ENCODE measurements at places on chromosomes 12 and 14. TPM values are rescaled to one million over a fixed set of nuclear protein-coding genes. Genes with fewer than 3 reads are reported as not detected.

DNA sequence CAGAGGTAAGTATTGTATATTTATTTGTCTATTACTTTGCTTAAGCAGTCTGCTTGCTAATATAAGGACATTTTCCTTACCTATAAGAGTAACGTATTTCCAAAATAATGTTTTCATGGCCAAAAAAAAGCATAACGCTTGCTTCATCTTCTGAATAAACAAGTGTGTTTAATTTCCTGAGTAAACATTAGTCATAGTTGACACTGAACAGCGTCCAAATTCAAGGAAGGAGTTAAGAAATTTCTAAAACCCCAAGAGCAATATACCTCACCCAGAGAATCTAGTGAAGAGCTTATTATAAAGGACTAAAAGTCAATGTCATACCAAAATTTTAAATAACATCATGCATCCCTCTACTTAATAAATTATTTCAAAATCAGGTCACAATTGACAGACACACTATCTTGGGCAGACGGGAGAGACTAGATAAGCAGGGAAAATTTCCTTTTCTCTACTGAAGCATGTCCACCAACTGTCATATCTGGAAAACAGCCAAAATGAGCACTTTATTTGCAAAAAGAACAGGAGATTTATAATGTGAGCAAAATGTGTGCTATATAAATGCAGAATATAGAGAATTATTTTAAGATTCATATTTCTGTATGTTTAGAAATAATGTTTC, 25.1 kb downstream of the ANKS1B start:
- DNase-seq = no peak

DNA sequence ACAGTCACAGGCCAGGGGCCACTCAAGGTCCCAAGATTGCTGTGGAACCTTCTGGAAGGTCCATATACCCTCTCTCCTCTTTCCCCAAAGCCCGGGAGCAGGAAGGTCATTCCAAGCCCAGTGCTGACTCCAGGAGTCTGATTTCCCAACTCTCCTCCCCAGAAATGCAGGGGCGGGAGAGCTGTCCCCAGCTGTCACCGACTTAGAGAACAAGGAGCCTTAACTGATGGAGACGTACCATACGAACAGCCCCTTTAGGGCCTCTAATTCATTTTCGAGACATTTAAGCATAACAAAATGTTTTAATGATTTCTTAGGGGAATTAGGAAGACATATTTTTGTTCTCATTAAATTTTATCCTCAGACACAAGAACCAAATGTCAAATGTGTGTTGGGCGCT, 99.2 kb downstream of the PHETA1 start:
- peak; percentile 57 for DNase-seq

GRCh38 chr12:27937768-27938167, 34.8 kb downstream of the PTHLH start:
- no peak for DNase-seq

Gene PTPRB
- polyA plus RNA-seq = 17.6 TPM

DNA sequence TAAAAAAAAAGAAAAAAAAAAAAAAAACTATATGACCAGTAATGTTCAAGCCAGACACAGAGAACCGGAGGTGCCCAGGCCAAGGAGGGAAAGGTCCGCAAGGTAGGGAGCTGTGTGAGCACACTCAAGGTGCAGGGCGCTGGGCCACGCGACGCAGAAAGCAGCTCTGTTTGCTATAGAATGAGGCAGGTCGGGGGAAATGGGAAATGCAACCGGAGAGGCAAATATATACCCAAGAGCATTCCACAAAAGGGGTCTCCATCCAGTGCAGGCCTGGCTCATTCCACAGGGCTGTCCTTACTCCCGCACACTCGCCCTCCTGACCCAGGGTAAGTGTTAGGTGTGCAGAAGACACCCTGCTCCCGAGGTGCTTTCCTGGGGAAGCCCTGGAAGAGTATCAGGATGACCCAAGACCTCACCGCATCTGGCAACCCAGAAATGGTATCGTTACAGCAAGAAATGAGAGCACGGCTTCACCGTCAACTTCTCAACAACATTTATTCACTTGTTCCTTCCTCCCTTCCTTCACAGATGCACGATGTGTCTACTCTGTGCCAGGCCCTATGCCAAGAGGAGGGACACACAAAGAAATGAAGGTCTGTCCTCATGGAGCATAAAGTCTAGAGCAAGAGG, 86.4 kb downstream of the BCL11B start:
- no peak for DNase-seq

- no peak for DNase-seq
Measured at GRCh38 chr12:130858084-130858483, 13.8 kb upstream of the RAN start.

DNA sequence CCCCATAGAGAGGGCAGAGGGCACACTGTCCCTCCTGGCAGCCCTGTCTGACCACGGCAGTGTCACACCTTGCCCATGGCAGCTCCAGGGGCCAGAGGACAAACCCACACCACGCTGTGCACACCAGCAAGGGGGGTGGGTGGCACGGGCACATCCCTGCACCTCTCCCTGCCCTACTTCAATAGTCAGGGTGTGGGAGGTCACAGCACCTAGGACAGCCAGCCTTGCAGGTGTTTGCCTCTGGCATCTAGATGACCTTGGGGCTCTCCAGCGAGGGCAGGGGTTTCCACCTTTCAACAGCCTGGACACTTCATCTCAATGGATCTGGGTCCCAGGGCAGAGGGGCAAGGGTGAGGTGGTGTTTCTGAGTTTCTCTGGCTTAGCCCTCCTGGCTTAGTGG, 69.2 kb downstream of the LGMN start:
- no peak for DNase-seq

Gene ARHGDIB
- 53.3 TPM for polyA plus RNA-seq

Gene RNASE9
- not detected for polyA plus RNA-seq

- DNase-seq = no peak
Measured at GRCh38 chr12:116528498-116528897, 30.7 kb upstream of the MAP1LC3B2 start.

DNA sequence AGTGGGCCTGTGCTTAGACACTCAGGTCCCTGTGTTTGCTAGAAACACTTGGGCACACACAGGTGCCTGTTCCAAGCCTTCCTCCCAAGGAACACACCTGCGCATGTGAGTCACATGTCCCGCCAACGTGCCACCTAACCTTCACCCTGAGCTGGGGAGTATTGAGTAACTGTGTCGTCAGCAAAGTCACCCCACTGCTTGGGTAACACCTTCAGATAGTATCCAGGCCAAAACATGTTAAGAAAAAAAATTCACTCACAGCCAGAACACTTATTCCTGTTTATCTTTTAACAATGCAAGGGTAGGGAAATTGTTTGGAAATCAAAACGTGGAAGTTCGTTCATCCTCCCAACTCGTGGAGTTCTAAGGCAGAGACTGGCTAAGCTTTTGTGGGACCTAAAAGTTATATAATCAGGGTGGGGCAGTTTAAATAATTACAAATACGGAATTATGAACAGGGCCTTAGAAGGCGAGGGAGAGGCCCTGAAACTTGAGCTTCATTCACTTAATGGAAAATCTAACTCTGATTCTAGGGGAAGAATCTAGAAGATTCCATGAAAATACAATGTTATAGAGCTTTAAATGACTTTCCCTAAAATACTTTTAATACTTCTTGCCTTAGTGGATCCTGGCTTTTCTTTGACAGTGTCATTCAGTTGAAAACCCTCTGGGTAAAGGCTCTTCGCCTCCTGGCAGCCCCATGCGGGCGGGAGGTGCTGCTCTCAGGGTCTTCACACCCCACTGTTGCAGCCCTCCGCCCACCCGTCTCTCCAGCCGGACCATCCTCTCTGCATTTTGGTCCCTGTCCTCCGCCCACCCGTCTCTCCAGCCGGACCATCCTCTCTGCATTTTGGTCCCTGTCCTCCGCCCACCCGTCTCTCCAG, 30.3 kb upstream of the ADIPOR2 start:
- DNase-seq = no peak

- no peak for DNase-seq
Measured at GRCh38 chr14:96895658-96896271, 98.6 kb downstream of the VRK1 start.

DNA sequence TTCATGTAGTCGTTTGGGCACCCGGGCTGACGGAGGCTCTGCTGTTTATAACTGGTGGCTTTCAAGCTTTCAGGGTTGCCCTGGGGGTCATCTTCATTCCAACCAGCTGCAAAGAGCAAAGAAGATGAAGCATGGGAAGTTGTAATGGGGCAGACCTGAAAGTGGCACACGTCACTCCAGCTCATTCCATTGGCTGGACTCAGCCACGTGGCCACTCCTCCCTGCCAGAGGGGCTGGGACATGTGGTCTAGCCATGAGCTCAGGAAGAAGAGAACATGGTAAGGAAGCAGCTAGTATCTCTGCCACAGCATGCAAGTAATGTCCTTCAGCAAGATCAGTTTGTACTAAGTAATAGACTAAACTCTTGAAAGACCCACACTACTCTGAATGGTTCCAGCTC, 51.7 kb upstream of the FERMT2 start:
- DNase-seq = no peak

Gene KLRD1
- 0.70 TPM for polyA plus RNA-seq

Gene REP15
- polyA plus RNA-seq = 2.3 TPM

DNA sequence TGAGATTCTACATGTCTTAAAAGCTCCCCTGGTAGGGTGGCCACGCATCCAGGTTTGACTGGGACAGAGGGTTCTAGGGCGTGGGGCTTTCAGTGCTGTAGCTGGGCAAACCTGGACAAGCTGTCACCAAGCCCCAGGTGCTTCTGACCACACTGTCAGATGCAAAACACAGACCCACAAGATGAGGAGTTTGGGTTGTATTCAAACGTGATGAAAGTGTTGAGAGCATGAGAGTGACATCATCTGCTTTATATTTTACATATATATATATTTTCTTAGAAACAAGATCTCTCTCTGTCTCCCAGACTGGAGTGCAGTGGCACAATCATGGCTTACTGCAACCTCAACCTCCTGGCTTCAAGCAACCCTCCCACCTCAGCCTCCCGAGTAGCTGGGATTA, 210.1 kb downstream of the DPF3 start:
- no peak for DNase-seq

- DNase-seq = peak; percentile 76
Measured at GRCh38 chr12:67647799-67648520, 585 bp upstream of the DYRK2 start.

Gene OASL
- 0.09 TPM for polyA plus RNA-seq

- DNase-seq = no peak
Measured at GRCh38 chr14:76993752-76994151, 34.8 kb downstream of the IRF2BPL start.

- DNase-seq = peak; percentile 5
Measured at GRCh38 chr12:57694459-57695019, 607 bp downstream of the OS9 start.

Gene TAS2R42
- not detected for polyA plus RNA-seq

Gene SRRM4
- 0.05 TPM for polyA plus RNA-seq

- DNase-seq = no peak
Measured at GRCh38 chr14:44384093-44384492, 123.0 kb downstream of the FSCB start.

- no peak for DNase-seq
Measured at GRCh38 chr12:118109088-118109487, 5.3 kb upstream of the VSIG10 start.

Gene SERPINA1
- 94.4 TPM for polyA plus RNA-seq

Gene ZCRB1
- 93.0 TPM for polyA plus RNA-seq

Gene KRT82
- polyA plus RNA-seq = not detected

DNA sequence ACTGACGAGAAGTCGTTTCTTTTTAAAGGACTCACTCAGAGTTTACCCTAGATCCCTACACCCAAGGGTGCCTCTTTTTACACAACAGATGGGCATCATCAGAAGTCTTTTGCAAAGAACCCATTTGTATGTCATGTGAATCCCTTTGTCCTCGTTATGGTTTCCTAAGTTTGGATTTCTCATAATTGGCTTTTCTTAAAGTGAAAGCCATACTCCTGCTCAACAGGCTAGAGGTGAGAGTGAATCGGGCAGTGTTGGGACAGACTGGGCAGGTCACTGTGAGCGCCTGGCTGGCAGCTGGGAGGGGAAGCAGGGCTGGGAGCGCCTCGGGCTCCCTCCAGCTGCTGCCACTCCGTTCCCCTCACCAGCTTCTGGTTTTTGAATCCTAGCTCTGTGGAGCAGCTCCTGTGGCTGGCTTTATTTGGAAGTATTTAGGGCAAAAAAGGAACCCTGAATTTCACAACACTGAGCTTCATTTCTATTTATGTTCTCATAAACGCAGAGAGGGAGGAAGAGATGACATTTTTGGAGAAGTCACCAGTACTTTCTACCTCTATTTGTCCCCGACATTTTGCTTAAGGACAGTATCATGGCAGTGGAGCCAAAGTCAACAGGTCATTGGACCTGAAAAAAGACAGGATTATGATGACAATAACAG, 63.8 kb upstream of the ACTN1 start:
- no peak for DNase-seq

DNA sequence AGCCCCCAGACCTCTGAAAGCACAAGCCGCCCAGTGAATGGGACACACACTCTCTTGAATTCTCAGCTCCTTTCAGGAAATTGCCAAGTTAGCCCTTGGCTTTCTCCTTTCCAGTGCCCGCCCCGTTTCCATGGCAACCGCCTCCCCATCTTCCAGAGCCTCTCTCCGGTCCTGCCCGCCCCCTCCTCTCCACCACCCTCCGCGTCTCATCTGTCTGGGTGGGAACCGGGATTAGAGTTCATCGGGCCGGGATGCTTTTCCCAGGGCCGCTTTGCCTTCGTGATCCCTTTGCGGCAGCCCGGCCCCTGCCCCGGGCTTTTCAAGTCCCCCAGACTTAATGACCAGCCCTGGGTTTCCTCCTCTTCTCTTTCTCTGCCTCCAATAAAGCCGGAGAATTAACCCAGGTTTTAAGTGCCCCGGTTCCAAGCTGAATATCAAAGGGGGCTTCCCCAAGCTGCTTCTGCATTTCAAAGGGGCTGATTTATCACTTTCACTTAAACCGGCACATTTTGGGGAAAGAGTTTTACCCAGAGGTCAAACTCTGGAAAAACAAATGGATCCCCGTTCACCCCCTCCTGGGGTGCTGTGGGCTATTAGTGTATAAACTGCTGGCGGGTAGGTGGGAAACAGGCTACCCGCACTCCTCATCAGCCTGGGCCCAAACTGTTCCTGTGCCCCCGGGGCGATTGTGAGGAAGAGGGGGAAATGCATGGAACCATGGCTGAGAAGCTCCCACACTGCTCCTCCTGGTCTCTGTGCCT, 101.7 kb downstream of the ZFP36L1 start:
- DNase-seq = no peak

Gene KIF21A
- 44.3 TPM for polyA plus RNA-seq

Gene LGALS3
- 16.1 TPM for polyA plus RNA-seq

Gene OR10G2
- polyA plus RNA-seq = not detected

Gene KRT3
- polyA plus RNA-seq = not detected

- DNase-seq = no peak
Measured at GRCh38 chr14:33590891-33591630, 359.8 kb downstream of the EGLN3 start.

GRCh38 chr12:9605483-9605882, 2.2 kb downstream of the KLRB1 start:
- DNase-seq = no peak

DNA sequence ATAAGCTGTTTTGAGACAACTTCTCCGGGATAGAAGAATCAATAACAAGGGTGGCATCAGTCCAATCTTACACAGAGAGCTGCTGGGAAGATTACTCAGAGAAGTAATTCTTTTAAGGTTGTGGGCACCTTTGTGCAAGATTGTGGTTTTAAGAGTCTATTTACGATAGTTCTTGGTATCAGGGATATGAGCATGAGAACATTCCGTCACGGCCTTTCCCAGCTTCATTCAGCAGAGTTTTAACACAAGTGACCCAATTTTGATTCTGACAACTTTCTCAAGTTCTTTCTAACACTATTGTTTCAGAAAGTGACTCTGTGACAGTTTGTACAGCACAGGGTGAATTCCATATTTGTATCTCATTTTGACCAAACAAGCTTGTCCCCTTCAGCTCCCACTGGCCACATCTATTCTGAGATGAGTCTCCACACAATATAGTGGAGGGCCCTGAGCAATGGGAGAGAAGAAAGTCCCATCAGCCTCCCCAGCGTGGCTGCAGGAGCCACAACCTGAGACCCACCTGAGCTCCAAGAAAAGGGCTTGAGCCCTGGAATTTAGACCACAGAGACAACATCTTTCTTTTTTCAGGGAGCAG, 869.2 kb downstream of the TMEM121 start:
- no peak for DNase-seq
